Kidney tubule cell (primary cell): ENCODE measurements at places on chromosomes 3 and 15.
A peak's percentile ranks its signal among the peaks of the same experiment; 100 is the strongest.

DNA sequence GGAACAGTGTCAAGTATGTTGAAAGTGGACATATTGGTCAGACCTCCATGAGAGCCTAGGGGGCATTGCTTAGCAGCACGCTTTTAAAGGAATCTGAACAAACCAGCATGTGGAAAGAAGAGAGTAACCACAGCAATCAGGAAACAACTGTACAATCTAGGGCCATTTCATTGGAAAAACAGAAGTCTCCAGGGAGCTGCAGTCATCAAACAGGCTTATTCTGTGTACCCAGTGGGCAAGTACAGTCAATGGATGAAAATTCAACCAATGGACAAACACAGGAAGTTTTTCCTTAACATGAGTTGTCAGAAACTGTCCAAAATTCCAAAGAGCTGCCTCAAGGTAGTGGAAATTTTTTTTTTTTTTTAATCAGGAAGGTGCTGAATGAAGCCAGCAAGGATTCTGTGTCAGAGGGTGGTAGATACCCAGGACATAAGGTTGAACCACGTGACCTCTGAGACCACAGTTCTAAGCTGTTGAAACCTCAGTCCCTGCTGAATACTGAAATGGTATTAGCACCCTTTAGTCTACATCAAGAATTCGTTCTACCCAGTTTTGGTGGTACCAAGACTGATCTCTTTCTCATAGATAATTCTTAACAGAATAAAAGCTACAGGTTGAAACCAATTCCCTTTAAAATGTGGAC lies 4.4 kb upstream of the DLG1 start:
- DNase-seq, result peak; percentile 79

GRCh38 chr3:6260551-6261191 lies 600.2 kb upstream of the GRM7 start:
- no peak for DNase-seq

DNA sequence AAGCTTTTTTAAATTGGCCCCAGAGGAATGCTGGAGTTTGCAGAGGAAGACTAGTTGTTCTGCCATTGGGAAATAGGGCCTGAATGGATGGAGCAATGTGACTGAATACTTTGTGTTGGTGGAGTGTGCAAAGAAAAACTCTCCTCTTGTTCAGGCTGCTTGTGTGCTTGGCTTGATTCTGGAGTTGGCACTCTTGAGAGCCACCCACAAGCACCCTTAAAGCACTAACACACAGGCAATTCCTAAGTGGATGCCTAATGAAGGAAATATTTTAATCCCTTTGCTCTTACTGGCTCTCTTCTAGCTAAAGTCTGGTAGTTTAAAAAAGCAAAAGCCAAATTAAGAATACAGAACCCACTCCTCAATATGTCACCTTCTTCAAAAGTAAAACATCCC lies 304.4 kb upstream of the C2CD4B start:
- DNase-seq, result no peak

DNA sequence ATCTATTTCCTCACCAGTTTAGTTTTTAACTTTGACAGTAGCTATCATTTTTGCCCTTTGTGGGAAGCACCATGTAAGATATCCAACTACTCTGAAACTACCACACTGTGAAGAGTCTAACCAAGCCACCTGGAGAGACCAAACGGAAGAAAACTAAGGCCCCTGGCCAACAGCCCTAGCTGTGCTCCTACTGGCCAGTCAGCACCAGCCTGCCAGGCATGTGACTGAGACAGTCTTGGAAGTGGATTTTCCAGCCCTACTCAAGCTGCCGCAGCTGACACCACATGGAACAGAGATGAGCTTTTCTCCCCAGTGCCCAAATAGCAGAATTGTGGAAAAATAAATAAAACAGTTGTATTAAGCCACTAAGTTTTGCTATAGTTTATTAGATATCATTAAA lies 2.9 kb upstream of the TBC1D5 start:
- no peak for DNase-seq

- no peak for DNase-seq
These were observed 15.7 kb downstream of the CHST13 start for GRCh38 chr3:126539558-126540250.

DNA sequence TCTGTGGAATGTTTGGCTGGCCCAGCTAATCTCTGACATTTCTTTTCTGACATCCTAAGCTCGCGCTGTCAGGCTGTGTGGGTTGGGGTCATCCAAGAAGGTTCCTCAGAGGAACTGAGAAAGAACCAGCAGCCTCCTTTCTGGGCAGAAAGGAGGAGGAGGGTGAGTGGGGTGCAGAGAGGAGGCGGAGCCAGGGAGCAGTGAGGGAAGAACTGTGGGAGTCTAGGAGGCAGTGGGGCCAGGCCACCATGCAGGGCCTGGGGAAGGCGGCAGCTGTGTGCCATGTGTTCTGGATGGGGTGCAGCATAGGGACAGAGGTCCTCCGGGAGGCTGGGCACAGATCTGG lies 5.3 kb downstream of the SEMA7A start:
- no peak for DNase-seq

DNA sequence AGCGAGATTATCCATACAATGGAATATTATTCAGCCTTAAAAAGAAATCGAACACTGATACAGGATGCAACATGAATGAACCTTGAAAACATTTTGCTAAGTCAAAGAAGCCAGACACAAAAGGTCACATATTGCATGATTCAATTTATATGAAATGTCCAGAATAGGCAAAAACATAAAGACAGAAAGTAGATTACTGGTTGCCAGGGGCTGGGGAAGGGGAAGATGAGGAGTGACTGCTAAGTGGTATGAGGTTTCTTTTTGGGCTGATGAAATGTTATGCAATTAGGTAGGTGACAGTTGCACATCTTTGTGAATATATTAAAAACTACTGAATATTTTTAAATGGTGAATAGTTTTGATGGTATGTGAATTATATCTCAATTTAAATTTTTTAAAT lies 38.3 kb downstream of the LRRFIP2 start:
- no peak for DNase-seq
